ENCODE measurements at places on chromosomes 4 and X.
A peak's percentile ranks its signal among the peaks of the same experiment; 100 is the strongest.

DNA sequence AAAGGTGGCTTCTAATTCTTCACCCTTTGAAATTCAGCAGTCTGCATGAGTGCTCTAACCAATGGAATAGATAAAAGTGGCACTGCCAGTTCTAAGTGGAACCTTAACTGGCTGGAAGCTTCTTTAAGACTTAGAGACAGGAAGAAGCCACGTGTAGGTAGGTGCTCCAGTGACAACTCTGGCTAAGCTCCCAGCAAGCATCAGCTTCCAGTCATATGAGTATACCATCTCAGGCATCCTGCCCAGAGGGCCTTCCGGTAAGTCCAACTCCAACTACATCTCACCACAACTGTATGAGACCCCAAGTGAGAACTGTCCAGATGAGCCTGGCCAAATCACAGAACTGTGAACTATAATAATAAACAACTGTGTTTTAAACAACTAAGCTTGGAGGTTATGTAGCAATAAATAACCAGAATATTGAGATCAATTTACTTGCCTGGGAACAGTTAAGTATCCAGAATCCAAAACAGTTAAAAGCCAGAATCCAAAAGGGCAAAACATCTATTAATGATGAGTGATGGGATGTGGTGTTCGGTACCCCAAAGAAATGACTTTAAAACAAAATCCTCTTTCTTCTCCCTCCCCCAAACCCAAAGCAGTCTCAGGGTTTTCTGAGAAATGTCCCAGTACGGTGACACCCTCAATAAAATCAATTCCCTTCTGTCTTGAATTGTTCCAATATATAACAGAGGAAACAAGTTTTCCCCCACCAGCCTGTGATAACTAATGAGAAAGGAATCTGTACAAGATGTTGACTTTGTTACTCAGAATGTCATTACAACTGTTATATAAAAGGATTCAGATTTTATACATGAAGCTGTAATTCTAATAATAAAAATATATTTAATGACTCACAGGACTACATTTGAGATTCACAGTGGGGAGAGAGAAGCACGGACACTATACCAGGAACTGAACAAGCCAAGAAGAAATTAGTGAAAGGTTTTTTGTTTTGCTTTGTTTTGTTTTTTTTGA is 4.2 kb downstream of the TSPAN5 start:
- no peak for DNase-seq

DNA sequence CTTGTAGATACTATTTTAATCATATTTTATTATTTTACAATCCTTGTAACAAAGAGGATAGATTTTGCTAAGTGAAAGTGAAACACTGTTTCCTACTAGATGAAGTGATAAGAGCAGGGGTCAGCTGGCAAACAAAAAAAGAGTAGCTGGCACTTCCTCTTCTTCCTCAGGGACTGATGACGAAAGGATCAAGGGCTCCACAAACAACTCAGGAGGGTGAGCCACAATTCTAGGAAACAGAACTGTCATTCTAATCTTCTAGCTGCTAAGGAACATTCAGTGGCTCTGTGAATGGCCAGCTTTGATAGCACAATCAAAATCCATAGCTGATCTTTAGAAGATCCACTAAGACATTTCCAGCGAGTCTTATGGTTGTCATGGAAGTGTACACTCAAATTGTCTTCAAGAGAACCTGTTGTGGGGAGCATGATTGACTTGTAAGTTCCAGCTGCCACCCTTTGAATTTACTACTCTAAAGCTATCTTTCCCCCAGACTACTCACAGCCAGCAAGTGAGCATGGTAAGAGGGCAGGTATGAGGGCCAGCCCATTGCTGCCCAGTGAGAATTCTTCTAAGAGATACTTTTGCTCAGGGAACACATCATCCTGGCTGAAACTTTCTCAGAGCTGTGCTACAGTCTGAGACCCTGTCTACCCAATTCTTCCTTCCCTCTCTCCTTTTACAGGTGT is 275.7 kb upstream of the RASGEF1B start:
- no peak for DNase-seq

- DNase-seq = no peak
Measured at GRCh38 chrX:9805956-9806355, 19.7 kb downstream of the SHROOM2 start.

GRCh38 chr4:158193171-158193749 is 17.0 kb upstream of the TMEM144 start:
- DNase-seq = peak; percentile 37

GRCh38 chr4:89249313-89249712 is 58.3 kb downstream of the GPRIN3 start:
- peak; percentile 78 for DNase-seq

DNA sequence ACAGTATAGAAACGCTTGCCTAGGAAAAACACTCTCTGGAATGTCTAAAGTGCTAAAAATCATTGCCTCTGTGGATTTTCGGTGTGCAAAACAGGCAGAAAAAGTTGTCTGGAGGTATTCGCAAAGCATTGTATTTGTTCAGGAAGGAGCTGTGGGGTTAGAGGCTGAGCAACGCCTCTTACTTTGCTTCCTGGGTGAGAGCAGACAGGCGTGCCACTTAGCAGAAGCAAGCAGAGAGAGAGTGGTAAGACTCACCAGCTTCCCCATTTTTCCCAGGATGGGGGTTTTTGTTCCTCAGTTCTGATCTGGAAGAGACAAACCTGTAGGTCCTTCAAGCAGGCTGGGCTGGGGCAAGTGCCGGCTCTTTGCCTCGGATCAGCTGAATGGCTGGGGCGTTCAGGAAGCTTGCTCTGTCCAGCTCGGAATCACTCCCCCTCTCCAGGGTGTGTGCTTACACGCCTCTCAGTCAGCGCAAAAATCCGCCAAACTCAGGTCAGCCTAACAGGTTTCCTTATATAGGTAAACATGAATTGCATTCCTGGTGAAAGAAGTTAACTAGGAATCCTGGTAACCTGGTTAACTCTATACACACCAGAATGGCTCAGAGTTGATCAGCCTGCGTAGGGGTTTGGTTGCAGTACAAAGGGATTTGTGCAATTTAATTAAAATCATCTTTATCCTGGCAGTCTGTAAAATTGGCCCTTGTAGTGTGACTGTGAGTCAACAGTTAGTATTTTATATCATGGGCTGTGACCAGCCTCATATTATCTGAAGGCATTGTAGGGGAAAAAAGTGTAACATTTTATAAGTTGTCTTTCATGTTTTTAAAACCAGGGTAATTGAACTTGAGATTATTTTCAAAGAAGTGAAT is 213.1 kb upstream of the MID1 start:
- no peak for DNase-seq

GRCh38 chr4:28317221-28317620 is 1456.6 kb downstream of the STIM2 start:
- no peak for DNase-seq

- no peak for DNase-seq
Measured at GRCh38 chr4:152357206-152357605, 178.7 kb downstream of the FBXW7 start.
